ENCODE measurements at places on chromosomes 12 and 14.

- peak; percentile 85 for DNase-seq
Measured at GRCh38 chr12:48903982-48904411, 21.3 kb downstream of the FKBP11 start.

GRCh38 chr14:59510001-59510400 lies 25.7 kb downstream of the JKAMP start:
- peak; percentile 22 for DNase-seq

DNA sequence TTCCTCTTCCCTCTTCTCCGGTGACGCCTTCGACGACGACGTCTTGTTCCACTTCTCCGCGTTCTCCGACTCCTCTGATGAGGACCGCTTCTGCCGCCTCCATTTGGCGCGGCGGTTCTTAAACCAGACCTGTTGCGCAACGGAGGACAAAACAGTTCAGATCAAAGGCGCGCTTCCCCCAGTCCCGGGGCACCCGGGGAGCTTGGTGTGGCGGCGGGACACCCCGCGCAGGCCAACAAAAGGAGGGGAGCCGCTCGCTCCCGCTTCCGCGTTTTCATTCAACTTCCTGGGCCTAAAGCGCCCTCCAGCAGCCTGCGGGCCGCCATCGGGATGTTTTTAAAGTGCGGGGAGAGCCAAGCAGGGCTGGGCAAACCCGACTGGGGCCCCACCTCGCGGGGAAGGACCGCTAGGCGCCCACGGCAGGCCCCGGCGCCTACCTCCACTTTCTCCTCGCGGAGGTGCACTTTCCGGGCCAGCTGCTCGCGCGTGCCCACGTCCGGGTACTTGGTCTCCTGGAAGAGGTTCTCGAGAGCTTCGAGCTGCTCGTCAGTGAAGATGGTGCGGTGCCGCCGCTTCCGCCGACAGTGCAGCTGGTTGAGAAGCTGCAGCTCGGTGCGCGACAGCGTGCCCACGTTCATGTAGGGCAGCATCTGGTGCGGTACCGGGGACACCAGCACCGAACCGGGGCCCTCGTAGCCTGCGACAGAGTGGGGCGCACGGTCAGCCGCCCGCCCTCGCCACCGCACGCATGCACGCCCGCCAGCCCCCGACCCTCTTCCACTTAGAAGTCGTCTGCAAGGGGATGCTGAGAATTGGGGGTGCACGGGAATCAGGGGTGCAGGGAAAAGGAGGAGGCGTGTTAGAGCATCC lies 1.2 kb downstream of the GSC start:
- DNase-seq = peak; percentile 10

- no peak for DNase-seq
Measured at GRCh38 chr12:39617887-39618286, 1.7 kb downstream of the ABCD2 start.

- DNase-seq = no peak
Measured at GRCh38 chr12:12461923-12462315, 100.7 kb downstream of the DUSP16 start.

GRCh38 chr12:115895247-115895646 lies 382.2 kb downstream of the MED13L start:
- peak; percentile 17 for DNase-seq

- DNase-seq = no peak
Measured at GRCh38 chr14:75081660-75082229, 12.3 kb downstream of the ZC2HC1C start.

GRCh38 chr12:115944837-115945490 lies 332.5 kb downstream of the MED13L start:
- DNase-seq = no peak

- no peak for DNase-seq
Measured at GRCh38 chr14:69931960-69932359, 52.7 kb downstream of the SMOC1 start.

DNA sequence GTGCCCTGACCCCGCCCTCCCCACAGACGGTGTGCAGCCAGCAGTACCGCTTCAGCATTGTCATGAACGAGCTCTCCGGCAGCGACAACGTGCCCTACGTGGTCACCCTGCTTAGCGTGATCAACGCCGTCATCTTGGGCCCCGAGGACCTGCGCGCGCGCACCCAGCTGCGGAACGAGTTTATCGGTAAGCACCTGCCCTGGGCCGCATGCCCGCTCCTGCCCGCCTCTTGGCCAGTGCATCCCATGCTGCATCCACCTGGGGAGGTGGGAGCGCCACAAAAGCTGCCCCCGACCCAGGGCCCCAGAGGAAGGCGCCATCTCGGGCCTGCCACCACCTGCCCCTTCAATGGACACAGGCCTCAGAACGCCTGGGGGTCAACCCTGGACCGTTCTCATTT lies 13.9 kb downstream of the INF2 start:
- no peak for DNase-seq

DNA sequence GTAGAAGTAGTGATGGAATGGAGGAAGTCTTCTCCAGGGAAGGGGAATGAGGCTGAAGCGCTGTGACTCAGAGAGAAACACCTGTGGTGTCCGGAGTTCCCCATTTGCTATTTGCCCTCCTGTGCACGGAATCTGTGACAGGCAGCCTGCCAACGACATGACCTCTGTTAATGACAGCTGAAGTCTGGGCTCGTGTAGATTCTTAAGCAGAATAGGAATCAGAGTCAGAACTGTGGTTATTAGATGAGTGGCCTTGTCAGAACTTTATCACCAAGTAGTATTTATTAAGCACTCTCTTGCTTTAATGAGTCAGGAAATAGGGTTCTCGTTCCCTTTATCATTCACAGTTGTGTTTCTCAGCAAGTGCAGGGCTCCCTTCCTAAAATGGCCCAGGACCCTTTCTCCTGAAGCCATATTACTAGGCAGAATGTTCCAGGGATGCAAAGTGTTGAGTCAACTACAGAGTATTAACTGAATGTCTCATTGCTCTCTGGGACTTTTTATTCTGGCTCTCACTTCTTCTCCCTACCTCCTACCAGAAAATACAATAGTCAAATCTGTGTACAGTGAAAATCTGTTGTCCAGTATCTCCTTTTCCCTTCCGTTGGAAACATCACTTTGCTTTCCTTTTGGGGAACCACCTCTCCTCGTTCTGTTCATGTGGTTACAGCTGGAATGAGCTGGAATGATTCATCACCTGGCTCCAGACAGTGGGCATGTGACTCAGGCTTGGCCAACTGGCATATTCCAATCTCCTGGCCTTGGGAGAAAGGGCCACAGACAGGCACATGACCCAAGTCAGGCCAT lies 77.8 kb upstream of the MAX start:
- peak; percentile 89 for DNase-seq

DNA sequence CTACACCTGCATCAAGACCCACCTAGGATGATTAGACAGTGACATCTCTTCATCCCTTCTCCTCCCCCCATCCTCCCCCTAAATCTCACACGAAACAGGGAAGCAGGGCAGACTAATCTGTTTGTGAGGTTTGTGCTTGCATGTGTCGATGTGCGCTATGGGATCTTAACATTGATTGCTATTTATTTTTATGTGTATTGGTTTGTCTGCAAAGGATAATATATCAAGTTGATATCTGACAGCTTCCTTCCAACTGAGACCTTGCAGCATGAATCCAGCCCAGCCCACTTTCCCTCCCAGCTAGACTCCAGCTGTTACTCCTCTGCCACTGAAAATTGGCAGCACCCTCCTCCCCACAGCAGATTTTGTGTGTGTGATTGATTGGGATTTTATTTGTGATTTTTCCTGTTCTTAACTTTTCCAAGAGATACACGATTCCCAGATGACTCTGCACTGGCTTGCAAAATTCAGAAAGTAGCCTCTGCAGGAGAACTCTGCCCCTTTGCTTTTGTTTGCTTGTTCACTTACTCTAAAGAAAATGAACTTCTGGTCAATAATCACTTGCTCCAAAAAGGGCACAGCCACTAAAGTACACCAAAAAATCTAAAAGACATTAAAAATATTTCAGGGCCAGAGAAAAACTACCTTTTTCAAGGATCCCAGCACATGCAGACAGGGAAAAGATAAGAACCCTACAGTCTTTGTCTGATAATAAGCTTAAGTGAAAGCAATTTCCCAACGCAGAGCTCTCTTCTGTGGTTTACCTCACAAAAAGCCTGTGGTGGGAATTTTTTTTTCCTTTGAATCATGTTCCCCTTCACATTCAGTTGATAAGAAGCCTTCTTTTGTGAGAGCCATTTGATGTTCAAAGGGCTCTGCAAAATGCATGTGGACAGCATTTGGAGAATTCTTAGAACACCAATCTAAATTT lies 222.1 kb downstream of the RPS29 start:
- no peak for DNase-seq

- DNase-seq = no peak
Measured at GRCh38 chr12:86138770-86139169, 117.4 kb downstream of the MGAT4C start.

GRCh38 chr12:55400229-55400628 lies at the start of gene OR6C65:
OR6C65 (plus strand) TSS chr12:55400529; CDS start chr12:55400529, 0 bp downstream.
- no peak for DNase-seq

- DNase-seq = peak; percentile 36
Measured at GRCh38 chr12:1318327-1319031, 275.9 kb downstream of the FBXL14 start.

DNA sequence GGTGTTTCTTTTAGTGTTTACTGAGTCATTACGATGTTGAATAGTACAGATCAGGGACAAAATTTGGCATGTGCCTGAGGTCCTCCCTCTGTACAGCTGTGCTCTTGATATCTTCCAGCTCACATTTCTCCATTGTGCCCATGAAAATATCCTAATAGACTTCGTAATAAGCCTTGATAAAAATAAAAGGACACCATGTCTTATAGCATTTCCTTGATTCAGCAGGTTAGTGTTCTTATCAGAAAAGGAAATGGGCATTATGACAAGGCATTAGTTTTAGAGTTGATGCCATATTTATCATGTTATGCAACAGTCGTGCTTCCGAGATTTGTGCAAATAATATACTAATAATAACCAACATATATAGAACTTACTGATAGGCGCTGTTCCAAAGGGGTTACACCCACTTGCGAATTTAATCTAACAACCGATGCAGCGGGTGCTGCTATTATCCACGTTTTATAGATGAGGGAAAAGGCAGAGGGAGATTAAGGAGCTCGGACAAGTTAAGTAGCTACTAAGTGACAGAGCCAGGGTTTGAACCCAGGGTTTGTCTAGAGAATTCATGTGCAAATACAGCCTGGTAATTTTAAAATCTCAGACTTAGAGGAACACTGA lies 15.1 kb upstream of the WNK1 start:
- DNase-seq = no peak

DNA sequence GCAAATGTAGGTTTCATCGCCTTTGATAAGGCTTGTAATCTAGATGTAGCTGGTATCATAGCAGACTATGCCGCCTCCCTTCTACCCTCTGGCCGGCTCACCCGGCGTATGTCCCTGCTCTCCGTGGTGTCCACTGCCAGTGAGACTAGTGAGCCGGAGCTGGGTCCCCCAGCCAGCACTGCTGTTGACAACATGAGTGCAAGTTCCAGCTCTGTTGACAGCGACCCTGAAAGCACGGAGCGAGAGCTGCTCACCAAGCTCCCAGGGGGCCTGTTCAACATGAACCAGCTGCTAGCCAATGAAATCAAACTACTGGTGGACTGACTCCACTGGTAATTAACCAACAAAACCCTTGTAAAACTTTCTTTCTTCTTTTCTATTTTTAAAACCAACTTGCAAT lies 49.0 kb upstream of the A2ML1 start:
- no peak for DNase-seq

- no peak for DNase-seq
Measured at GRCh38 chr12:106145539-106146447, 7.0 kb upstream of the NUAK1 start.

DNA sequence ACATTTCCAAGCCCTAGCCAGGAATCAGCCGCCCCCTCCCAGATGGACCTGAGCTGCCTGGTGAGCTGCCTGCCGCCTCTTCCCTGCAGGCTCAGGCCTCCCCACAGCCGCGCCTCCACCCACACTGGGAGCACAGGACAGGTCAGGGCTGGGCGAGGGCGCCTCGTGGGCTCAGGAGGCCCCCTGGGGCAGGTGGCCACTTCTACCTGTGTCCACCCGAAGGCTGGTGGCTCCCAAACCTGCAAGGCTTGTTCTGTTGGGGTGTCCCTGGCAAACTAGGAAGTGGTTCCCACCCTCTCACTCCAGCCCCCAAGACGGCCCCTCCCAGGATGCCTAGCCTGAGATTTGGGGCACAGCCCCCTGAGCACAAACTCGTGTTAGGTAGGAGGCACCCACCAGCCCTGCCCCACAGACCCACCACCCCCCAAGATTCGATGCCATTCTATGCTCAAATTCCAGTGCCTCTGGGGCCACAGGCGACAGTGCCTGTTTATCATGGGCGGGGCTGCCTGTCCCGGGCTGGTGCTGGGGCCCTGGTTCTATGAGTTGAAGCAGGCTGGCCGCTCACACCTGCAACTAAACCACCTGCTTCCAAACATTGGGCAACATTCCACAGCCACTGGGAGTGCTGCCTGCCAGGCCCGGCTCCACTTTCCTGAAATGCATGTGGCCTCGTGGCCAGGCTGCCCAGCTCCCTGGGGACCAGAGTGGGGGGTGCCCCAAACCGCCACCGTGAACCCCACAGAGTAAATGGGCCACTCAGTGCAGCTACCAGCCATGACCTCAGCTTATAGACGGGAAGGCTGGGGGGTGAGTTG lies 6.8 kb downstream of the MMP17 start:
- DNase-seq = no peak

DNA sequence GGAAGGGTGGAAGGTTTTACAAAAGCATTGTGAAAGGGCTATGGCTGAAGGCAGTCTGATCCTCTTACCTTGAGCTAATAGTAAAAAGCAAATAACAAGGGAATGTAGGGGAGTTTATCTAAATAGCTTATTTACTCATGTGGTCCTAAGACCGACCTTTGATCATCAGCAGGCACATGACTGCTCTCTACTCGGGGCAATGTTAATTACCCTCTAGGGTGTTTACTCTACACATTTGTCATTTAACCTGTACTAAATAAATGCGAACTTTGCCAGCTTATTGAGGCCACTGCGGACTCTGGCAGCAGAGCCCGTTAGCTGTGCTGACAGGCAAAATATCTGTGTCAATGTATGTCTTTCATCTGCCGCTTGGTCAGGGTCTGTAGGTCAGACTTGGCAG lies 768.3 kb upstream of the ATXN7L3B start:
- DNase-seq = no peak

GRCh38 chr12:71447691-71448132 lies 8.1 kb downstream of the LGR5 start:
- DNase-seq = no peak

- no peak for DNase-seq
Measured at GRCh38 chr12:24752763-24753462, 196.0 kb downstream of the BCAT1 start.

DNA sequence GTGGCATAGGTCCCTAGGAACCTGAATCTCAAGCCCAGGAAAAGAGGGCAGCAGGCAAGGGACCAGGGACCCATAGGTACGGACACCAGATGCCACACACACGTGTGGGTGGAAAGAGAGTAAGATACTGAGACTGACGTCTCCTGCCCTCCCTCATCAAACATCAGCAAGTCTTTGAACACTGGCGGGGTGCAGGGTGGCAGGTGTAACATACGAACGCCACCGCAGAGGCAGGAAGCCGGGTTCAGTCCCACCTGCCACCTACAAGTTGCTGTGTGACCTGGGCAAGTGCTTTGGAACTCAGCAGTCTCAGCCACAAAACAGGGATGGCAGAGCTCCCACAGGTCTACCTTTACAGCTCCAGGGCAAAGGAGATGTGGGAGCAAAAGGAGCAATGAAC lies 11.1 kb downstream of the ACTN1 start:
- no peak for DNase-seq
